ENCODE measurements at places on chromosomes 6 and 20.

GRCh38 chr6:37006793-37007339 is 1.4 kb downstream of the FGD2 start:
- no peak for DNase-seq

DNA sequence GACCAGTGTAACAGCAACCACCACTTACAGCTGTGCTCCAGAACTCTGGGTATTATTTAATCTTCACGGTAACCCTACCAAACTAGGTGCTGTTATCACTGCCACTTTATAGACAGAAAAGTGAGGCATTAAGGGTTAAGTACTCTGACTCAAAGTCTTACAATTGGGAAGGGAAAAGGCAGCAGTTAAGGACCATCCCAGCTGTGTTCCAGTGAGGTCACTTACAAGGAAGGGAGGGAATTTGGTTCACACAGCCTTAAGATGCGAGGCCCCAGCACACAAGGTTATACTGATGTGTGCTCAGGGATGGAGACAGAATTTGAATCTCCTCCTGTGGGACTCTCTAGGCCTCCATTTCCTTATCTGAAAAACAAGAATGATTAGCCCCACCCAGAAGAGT is 46.7 kb downstream of the TRERF1 start:
- no peak for DNase-seq

DNA sequence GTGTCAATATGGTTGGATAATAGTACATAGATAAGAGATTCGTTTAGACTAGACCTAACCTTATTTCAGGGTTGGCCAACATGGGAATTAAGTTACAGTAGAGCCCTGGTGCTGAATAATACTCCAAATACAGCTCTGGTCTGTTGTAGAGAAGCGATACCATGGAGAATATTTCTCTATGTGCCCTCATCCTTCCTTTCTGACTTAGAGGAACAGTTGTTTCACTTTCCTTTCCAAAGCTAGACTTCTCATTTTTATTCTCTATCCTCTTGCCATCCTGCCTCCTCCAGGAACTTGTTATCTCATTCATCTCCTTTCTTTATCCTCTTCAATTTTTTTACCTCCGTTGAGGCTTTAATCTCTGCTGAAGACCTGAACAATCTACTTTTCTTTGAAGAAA is 68.9 kb downstream of the EDN1 start:
- DNase-seq = no peak

DNA sequence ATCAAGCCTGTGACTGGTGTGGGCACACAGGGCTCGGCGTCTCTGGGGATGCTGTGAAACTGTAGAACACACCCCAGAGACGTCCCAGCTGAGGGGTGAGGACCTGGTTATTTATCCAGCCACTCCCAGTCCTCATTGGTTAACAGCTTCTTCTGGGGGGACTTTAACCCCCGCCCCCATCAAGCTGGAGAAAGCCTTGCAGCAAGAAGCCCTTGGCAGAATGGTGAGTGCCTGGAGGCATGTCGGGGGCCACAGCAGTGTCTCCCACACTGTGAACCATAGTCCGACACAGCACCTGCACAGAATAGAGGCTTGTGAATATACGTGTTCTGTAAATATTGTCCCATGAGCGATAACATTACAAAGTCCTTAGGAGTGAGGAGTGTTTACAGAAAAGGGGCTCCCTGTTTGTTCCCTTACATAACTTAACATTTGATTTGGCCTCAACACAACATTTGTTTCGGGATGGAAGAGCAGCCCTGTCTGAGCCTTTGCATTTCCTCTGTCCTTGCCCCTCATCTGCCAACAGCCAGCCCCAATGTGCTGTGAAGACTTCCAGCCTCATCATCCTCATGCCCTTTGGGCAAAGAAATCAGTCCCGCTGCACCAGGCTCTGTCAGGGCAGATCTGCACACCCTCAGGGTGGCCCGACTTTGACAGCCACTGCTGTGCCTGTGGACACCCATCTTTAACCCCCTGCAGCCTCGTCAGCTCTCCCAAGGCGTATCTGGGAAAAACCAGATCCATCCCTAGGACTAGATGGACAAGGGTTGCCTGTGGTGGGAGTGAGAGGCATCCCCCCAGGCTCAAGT is 2.2 kb upstream of the RRBP1 start:
- no peak for DNase-seq

- DNase-seq = no peak
These were observed 746.0 kb upstream of the ADGRB3 start for GRCh38 chr6:67888886-67889681.
